Kidney (tissue), 22 donors: ENCODE measurements at places on chromosomes 4 and X. TPM values are rescaled to one million over a fixed set of nuclear protein-coding genes. Genes with fewer than 3 reads are reported as not detected.

- no peak for DNase-seq
Observed at GRCh38 chr4:81454499-81454898, 17.2 kb downstream of the RASGEF1B start.

DNA sequence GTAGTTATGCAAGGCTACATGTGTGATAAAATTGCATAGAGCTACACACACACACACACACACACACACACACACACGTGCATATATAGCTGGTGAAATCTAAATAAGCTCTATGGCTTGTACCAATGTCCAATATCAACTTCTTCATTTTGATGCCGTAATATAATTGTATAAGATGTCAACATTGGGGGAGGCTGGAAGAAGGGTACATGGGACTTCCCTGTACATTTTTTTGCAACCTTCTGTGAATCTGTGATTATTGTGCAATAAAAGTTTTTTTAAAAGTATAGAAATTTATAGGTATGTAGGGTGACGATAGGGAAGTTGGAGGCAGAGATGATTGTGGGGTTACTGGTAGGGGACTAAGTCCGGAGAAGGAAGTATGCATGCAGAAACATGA is 105.5 kb downstream of the HDAC8 start:
- no peak for DNase-seq

- peak; percentile 80 for DNase-seq
Observed at GRCh38 chr4:169823685-169824084, 65.9 kb upstream of the HPF1 start.

- no peak for DNase-seq
Observed at GRCh38 chr4:83170952-83171399, 56.4 kb upstream of the PLAC8 start.

Gene CSN1S1
- total RNA-seq, result not detected

Gene SOWAHB
- 5.0 TPM for total RNA-seq

Gene CYSLTR1
- total RNA-seq, result 5.5 TPM
